Stimulated activated CD8-positive, alpha-beta memory T cell treated with anti-CD3 and anti-CD28 coated beads, Interleukin-7, amount 100 ng/mL, for 48 hours (primary cell): ENCODE measurements at places on chromosomes 4 and X.

DNA sequence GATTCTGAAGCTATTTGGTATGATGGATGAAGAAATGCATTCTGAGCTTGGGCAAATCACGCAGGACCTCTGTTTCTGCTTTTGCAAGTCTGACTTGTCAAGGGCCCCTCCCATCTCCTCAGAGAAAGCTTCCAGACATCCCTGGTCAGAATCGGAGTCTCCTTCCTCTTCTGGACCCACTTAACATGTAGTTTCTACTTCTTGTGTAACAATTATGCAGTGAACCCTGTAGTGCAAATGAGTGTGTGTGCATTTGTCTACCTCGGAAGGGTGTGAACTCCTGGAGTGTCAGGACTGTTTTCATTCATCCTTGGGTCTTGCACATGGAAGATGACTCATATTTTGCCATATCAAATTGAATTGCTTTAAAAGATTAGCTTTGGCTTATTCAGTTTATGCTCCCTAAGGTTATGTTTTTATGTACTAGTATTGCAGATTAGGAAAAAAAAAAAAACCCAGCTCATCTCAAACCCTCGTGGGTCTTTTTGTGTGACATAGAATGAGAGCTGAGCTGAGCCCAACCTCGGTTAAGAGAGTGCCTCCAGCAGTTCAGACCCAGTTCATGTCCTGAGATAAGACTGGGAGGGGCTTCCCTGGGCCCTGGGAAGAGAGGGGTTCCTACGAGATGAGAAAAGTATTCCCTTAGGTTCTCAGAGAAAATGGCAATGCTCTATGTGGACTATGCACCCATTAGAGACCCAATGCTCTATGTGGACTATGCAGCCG is 61.1 kb upstream of the RPL34 start:
- DNase-seq = no peak

- no peak for DNase-seq
Measured at GRCh38 chr4:1381181-1381621, 25.0 kb downstream of the NKX1-1 start.

DNA sequence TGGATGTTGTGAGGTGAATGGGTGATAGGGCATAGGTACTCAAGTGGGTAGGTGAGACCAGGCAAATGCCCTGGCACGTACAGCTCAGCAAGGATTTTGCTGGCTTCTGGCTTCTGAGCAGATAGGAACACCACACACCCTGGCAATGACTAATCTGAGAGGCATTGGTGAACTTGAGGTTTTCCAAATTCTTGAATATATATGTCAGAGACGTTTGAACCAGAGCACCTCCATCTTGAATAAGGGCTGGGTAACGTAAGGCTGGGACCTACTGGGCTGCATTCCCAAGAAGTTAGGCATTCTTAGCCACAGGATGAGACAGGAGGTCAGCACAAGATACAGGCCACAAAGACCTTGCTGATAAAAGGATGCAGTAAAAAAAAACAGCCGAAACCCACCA is 204.5 kb downstream of the NLGN4X start:
- no peak for DNase-seq

- no peak for DNase-seq
Measured at GRCh38 chr4:146124023-146124680, 51.4 kb upstream of the LSM6 start.

- no peak for DNase-seq
Measured at GRCh38 chrX:77527233-77528001, 80.2 kb downstream of the FGF16 start.

DNA sequence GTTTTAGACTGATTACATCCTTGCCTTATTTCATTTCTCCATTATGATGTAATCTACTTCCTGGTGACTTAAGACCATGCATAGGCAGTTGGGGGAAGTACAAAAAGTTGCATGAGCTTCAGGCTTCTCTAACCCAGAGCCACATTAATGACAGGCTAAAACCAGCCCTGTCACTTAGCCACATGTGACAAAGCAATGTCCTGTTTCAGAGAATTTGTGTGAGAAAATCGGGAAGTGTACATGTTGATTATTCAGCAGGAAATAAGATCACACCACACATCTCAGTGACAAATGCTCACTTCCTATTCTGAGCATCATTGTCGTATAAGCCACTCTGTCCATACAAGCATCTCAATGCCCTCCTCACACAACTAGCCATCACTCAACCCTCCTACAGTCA is 98.5 kb upstream of the MAGEB16 start:
- no peak for DNase-seq

DNA sequence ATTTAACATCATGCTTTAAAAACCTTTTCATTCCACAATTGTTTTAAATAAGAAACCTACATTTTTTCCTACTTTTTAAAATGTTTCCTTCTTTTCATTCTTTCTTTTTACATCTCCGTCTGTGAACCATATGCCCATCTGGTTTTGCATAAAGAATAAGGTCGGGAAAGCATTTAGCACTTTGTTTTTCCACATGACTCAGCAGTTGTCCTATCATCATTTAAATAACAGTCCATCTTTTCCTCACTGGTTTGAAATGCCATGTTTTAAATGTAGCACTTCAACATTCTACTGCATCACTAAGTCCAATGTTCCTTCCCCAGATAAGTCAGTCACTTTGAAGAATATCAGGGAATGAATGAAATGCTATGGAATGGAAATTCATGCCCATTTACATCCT is 128.4 kb downstream of the SH3RF1 start:
- DNase-seq = no peak

GRCh38 chr4:165450871-165451270 is 72.1 kb downstream of the CPE start:
- no peak for DNase-seq

DNA sequence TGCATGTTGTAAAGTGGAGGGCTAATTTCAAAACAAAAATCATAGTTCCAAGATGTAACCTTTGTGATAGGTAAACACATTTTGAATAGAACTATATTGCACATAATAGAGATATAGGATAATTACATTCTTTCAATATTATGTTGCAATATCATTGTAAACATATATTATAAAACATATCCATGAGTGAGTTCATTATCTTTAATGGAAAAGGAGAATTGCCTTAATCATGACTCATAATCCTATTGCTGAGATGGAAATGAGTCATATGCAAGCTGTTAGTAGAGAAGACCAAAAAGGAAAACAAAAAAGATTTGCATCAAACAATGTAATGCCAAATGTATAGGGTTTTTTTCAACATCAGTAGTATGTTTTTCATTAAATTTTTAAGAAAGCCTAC is 73.7 kb upstream of the WDR44 start:
- no peak for DNase-seq

DNA sequence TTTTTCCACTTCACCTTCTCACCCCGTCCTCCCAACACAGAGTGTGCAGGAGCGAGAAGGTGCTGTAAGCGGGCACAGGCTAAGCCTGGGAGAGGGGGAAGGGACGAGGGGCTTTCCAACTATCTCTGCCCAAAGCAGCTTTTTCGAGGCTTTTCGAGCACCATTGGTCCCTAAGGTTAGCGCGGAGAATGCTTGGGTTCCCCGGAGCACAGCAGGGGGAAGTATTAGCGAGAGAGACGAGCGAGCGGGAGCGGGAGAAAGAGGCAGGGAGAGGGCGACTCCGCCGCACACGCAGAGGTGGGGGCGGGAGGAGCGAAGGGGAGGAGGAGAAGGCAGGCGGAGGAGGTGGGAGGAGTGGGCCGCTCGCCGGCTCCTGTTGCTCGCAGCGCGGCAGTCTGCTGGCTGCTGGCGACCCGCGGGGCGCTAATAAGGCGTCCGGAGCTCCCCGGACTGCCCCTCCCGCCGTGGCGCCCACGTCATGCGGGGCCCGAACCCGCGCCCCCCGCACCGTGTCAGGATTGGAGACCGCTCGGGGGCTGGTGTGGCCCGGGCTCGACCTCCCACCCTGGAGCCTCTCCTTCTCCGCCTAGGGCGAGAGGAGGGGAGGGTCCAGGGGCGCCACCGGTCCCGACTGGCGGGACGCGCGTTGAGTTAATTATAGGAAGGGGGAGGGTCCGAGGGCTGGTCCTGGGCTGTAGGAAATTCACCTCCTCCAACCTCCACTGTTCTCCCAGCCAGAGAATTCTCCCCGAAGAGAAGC is at the start of gene ADAMTS3:
TSS of gene ADAMTS3 (minus strand) at position 263 of the 760 bp plus-strand sequence. CDS start 459 bp downstream, outside the sequence.
- DNase-seq = no peak

- no peak for DNase-seq
Measured at GRCh38 chr4:139849219-139849618, 183.6 kb downstream of the MGST2 start.

GRCh38 chrX:104522386-104522785 is 43.6 kb upstream of the IL1RAPL2 start:
- no peak for DNase-seq

DNA sequence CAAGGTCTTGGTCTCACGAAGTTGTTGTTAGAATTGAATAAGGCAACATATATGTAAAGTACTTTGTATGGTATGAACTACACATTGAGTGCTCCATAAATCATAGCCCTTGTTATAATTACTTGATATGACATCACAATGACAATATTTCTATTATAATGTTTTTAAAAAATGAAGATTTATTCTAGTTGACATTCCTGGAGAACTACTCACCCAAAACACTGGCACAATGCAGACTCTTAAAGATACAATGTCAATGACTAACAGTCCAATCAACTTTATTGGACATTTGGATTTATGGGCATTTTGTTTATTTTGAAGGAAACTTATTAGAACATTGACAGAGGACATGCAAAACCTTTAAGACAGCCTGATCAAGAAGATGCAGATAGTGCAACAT is 55.3 kb downstream of the ASB9 start:
- DNase-seq = no peak

DNA sequence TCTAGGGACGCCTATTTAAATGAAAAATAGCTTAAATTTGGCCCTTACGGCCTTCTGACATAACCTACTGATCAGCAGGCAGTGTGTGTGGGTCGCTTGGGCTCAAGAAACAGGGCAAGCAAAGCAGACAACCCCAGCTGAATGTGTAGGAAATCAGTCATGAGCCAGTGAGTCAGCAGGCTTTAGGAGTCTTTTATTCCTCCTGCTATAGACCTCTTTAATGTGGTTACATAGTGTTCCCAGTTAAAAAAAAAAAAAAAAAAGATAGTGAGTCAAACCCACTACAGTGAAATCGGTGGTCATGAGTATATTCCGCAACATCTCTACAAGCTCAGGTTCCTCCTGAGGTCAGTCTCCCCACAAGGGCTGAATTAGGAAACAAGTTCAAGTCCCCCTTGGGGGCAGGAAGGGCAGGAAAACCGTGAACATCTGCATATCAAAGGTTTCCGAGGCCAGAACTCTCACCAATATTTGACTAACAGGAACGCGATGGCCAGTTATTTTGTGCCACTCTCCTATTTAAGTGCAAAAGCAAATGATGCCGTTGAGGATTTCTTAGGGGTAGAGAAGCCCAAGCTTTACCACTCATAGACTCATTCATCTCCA is 32.7 kb downstream of the ACSL1 start:
- DNase-seq = no peak

GRCh38 chrX:39156051-39156450 is 354.8 kb downstream of the MID1IP1 start:
- no peak for DNase-seq

DNA sequence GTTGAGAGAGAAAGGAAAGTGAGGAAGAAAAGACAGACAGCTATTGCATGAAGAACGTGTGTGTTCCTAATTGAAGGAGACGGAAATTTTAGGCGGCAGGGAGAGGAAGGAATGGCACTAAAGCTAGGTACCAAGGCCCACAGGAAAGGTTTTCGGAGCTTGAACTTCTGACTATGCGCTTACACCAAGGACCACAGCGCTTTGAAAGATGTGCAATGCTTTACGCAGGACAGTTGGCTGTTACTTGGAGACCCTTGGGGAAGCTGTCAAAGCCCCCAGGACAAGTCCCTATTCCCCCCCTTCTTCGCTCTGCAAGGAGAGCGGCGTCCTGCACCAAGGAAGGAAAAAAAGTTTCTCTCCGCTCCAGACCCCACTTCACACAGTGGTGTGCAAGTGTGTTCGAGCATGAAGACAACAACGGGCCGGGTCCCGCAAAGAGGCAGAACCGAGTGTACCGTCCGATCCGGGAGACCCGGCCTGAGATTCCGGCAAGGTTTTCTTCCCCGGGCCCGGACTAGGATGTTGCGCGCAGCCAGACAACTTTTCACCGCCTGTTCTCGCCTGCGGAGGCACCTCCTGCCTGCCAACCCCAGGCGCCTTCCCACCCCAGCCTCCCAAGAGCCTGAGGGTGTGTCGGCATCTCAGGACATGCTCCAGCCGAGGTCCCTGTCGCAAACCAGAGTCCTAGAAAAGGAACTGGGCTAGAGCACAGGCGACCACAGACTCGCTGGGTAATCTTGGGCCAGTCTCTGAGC is 896 bp downstream of the KDR start:
- no peak for DNase-seq

DNA sequence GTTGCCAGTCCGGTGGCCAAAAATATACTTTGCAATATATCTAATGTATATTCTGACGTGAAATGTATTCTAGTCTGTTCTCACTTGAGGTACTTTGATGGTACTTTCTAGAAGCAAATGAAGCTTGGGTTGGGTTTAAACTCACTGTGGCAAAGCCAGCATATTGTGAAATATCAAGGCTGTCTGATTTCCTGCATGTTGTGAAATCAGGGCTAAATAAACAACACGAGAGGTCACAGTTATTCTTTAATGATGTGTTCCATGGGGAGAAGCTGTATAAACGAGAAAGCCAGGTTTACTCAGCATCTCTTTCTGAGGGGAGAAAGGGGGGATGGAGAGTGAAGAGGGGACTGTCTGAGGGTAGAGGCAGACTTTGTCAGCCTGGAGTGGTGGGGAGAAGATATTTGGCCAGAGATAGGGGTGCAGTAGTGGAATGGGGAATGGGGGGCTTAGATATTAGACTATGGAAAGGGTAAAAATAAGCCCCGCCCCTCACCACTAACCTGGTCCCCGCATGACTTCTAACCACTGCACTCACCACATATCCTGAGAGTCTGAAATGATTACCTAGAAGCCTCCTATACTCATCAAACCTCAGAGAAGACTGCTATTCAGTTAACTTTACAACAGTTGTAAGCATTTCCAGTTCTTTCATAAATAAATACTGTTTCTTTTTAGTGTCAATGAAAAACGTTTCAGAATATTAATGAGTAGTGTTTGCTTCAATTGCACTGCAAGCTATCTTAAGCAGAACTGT is 5.9 kb upstream of the SCARB2 start:
- no peak for DNase-seq

DNA sequence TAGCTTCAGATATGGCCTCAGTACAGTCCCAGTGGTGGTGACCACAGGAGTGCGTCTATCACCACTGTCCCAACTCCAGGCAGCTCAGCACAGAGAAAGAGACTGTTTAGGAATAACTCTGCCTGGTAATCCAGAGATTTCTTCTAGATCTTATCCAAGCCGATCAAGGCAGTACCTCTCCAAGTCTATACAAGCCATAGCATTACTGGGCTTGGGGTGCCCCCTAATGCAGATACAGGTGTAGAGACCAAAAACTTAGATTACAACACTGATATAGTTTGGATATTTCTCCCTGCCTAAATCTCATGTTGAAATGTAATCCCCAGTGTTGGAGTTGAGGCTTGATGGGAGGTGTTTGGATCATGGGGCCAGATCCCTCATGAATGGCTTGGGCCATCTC is 100.9 kb downstream of the PTCHD1 start:
- no peak for DNase-seq

DNA sequence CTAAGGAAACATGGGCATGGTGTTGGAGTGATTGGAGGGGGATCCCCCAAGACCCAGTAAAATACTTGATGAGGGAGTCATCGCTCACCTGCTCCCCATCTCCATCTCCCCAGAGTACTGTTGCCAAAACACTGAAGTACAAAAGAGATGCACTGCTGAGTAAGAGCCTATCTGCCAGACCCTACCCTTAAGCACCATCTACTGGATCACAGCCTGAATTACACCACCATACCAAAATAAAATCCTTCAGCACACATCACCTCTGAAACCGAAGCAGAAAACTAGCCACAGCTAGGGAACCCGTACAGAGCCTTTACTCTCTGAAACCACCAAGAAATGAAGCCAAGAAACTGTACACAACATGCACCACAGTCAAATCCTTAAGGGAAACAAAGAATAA is 466.3 kb upstream of the ACTRT1 start:
- no peak for DNase-seq
